ENCODE measurements at places on chromosomes 1 and 21.

- DNase-seq = no peak
Observed at GRCh38 chr1:26016258-26016952, 5.2 kb upstream of the EXTL1 start.

DNA sequence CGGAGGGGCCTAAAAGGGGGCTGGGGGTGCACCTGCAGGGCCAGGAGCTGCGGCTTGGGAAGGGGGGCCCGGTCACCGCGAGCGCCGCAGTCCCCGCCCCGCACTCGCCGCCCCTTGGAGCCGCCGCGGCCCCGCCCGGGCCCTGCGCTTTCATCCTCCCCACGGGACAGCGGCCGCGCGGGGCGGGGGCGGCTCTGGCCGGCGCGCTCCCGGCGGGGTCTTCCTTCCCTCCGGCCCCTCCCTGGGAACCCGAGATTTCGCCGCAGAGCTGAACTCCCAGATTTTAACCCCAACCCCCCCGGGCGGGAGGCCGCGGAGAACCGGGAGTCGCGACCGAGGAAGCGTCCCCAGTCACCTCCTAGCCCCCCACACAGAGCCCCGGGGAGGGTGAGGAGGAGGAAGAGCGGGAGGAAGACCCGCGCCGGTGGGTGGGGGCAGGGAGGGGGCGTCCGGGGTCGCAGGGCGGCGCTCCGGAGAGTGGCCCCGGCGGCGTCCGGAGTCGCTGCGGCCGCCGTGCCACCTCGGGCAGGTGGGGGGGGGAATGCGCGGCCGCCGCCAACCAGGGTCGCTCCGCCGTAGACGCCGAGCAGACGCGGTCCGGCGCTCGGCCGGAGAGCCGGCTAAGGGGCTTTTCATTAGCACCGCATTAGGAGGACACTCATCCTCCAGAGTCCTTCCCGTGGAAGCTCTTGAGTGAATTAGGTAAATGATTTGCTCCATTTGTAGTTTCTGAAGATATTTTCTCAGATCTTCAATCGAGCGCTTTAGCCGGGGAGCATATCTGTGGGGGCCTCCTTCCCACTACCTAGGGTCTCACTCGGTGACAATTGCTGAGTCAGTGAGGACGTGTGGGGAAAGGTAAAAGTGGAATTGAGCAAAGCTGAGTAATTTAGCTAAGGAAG lies 31.6 kb upstream of the NFIA start:
- DNase-seq = peak; percentile 86

GRCh38 chr1:13652238-13652637 lies 47.8 kb upstream of the PRDM2 start:
- no peak for DNase-seq

GRCh38 chr1:74716822-74717221 lies 16.0 kb downstream of the CRYZ start:
- DNase-seq = no peak

All from H7 (cell line).